NCI-H1417 treated with DMSO at 0.1 percent for 48 hours (cell line): ENCODE measurements at places on chromosomes 1 and 21.

DNA sequence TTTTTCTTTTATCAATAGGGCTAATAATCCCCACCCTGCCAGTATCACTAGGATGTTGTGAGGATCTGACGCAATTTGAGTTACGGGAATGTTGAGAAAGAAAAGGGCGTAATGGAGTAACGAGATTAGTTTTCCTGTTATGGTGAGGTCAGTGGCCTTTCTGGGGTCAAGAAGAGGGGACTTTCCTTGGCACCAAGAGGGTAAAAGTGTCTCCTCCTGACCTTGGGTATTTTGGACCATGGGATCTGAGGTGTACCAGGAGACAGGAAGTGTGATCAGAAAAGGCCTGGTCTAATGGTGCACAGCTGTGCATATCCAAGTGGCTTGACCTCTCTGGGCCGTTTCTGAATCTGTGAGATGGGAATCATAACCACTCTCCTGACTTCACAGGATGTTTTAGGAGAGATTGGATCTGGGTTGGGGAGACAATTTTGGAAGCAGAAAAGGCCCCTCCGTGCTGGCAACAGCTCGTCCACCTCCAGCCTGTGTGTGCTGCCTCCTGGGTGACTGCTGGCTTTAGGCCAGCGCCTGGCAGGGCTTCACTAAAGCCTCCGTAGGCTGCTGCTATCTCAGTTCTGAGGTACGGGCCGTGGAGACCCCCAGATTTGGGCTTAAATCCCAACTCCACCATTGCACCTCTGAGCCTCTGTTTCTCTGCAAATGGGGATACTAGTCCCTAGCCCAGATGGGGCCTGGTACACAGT lies 37.1 kb downstream of the ALPL start:
- no peak for DNase-seq

- DNase-seq: no peak
Measured at GRCh38 chr1:91790392-91790791, 95.6 kb downstream of the TGFBR3 start.

DNA sequence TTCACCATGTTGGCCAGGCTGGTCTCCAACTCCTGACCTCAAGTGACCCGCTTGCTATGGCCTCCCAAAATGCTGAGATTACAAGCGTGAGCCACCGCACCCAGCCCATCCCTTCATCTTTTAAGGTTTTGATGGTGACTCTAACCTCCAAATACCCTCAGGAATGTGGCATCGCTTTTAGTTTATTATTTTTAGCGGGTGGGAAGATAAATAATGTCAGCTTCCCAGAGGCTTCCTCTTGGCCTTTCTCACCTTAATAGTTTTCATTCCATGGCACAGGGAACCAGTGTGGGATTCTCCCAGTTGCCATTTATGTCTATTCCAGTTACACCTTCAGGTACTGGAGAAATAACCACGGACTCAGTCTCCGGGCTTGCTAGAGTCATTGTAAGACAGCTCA lies 92.1 kb upstream of the LRRN2 start:
- no peak for DNase-seq

- no peak for DNase-seq
Measured at GRCh38 chr1:37704966-37705365, 12.7 kb downstream of the CDCA8 start.

DNA sequence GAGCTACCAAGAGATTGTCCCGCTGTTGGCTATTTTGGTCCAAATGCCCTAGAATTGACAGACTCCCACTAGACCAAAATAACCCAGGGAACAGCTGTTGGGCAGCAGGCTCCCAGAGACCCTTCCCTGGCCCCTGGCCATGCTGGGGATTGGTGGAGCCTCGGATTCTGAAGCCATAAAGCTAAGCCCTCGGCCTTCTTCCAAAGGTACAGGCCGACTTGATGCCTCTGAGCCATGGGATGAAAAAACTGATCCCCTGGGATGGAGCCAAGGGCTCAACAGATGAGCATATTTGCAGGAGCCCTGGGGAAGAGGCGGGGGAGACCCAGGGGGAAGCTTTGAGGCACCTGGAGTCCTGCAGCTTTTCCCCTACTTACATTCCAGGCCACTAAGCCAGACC lies 1.0 kb upstream of the LRRC38 start:
- no peak for DNase-seq

DNA sequence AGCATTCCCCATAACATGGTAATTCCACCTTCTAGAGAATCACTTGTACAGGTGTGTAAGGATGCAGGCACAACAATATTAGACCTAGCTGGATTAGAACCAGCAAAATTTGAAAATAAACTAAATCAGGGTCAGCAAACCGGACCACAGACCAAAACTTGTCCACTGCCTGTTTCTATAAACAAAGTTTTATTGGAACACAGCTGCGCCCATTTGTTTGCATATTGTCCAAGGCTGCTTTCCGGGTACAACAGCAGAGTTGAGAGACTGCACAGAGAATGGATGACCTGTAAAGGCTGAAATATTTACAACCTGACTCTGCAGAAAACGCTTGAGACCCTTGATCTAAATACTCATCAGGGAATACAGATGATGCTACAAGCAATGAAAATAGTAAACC lies 73.6 kb upstream of the SLC45A1 start:
- DNase-seq: no peak

GRCh38 chr1:224894915-224895314 lies 34.6 kb upstream of the DNAH14 start:
- no peak for DNase-seq

- no peak for DNase-seq
Measured at GRCh38 chr1:21525340-21525717, 16.1 kb downstream of the ALPL start.

DNA sequence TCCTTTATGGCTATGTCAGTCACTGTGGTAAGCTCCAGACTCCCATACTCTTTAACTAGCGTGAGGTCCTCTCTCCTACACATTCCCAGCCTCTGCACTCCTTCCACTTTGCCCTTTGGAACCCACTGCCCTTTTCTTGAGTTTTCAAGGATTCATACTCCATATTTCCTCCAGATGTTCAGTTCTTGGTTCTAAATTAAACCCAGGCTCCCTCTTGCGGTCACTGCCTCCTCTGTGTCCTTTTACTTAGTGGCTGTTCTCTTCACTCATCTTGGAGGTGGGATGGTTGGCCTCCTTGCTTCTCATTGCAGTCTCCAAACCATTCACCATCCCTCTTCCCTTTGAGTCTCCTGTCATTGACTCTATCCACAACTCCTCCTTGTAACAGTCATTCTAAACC lies 208.1 kb downstream of the TGFB2 start:
- DNase-seq: no peak

- no peak for DNase-seq
Measured at GRCh38 chr1:47003896-47004403, 19.5 kb upstream of the CYP4X1 start.

DNA sequence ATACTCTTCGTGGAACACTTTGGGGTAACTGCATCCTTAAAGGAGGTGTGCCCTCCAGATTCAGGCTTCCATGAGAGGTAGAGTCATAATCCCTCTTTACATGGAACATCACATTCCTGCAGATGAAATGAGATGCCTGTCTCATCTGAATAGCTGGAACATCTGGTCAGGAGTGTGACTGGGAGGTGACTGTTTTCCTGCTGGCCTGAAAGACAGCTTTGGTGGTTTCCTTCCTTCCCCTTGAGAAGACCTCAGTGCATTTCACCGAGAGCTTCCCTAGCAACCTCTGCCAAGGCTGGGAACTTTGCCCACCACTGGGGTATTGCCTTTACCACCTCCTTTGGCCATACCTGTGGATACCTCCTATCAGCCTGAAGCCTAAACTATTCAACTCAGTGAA lies 46.7 kb upstream of the GUCA2A start:
- DNase-seq: no peak
